GF-D8 (cell line): ENCODE measurements at places on chromosomes 6 and 20.

GRCh38 chr6:148217921-148218320 is 124.7 kb upstream of the SASH1 start:
- no peak for DNase-seq

DNA sequence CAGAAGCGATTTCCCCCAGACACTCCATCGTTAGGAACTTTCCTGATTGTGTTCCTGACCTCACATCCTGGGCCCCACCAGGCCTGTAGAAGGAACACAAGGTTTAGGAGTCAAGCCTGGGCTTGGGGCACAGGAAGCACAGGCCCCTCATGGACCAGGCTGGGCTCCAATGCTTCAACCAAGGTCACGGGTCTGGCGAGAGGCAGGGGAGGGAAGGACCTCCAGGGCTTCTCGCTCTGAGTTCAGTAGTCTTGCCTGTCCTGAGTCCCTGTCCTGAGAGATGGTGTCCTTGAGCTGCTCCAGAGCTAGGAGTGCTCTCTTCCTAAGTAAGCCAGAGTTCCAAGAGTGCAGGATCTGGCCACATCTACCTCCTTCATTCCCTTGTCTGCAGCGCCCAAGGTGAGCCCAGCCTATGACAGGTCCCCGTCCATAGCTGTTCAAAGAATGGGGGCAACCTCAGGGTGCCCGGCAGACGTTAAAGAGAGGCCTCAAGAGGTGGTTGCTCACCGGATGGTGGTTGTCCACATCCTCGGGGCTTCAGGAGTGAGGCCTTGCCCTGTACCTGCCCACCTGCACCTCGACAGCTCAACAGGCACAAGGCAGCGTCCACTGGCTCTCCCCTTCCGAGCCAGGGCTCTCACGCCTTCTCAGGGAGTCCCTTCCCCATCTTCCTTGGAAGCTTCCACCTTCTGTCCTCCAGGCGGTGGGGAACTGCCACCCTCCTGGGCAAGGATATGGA is 1.6 kb upstream of the TUBB1 start:
- no peak for DNase-seq

DNA sequence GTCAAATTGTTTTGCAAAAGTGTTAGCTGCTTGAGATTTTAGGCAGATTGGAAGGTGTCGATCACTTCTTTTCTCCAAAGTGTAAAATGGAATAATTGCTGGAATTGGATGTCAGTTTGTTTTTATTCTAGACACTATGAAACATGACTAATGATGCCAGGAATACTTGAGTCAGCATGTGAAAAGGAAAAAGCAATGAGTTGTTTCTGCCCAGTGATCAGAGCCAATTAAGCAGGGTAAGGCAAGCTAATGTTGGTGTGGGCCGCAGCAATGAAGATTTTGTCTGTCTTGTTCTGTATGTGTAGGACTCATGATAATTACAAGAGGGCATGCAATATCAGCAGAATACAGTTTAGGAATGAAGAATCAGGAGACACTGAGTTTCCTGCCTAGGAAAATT is 110.3 kb downstream of the CARMIL1 start:
- no peak for DNase-seq

- DNase-seq = peak; percentile 76
These were observed 45.8 kb downstream of the TM9SF4 start for GRCh38 chr20:32155017-32155981.

DNA sequence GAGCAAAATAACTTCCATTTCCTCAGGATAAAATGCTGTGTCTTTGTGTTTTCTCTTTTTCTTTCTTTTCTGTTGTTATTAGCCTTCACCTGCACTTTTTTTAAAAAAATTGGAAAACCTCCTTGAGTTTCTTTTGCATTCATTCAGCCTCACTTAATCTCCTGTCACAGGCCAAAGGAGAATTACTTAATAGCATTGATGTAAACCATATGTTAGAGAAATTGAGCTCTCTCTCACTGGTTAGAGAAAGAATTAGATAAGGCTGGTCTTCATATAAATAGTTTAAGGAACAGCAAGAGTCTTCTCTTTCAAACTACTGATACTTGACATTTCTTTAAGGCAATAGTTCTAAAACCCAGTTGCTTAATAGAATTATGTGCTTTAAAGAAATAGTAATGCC is 564.2 kb downstream of the TFAP2B start:
- no peak for DNase-seq

GRCh38 chr20:14723614-14724013 is 386.2 kb upstream of the FLRT3 start:
- no peak for DNase-seq

DNA sequence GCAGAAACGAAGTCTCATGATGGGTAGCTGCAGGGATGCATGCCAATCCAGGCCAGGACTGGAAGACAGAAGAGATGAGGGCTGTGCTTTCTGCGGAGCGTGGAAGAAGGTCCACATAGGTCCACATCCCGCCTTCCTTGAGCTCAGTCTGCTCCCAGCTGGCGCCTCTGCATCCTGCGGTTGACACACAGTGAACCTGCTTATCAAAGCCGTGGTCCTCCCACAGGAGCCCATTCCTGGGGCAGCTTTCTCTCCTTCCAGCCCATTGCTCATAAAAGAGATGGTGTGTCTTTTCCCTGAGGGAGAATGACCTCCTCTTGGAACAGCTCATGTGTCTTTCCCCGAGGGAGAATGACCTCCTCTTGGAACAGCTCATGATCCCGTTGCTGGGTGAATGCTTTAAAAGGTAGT is 225.4 kb downstream of the CDH4 start:
- no peak for DNase-seq

DNA sequence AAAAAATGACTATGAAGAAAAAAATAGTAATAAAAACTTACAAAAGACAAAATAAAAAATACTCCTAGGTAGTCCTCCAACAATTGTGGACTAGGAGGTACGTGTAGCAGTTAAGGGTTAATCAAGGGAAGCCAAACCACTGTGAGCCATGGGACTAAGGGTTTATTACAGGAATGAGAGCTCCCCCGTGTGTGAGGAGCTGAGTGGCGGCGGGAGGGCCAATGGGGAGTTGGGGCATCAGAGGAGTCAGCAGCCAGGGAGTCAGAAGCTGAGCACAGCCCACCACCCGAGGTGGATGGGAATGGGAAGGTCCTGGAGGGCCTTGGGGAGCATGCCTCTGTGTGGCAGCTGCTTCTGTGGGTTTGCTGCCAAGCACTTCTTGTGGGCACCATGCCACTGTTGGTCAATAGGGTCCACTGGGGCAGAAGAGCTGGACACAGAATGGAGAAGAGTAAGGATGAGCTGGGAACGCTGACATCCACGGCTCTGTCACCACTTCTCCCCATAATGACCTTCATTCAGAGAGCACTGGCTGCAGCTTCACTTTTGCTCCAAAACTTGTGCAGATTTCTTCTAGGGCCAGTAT is 373.3 kb downstream of the CDKAL1 start:
- no peak for DNase-seq

- DNase-seq = no peak
These were observed 15.6 kb downstream of the DDRGK1 start for GRCh38 chr20:3188823-3189413.

DNA sequence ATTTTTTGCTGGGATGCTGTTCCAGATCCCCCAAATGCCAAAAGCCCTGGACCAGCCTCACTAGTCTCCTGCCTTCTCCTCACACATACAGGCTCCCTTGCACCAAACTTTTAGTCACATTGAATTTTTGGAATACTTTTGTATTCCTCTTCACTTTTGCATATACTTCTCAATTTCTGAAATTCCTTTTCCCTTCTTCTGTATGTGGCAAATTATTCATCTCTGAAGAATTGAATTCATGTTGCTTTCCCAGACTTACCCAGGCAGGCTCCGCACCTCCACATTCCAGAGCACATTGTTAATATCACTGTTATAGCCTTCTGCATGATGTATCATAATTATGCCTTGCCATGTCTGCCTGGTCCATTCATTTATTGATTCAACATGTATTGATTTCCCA is 255.3 kb upstream of the POU3F2 start:
- DNase-seq = no peak

- DNase-seq = no peak
These were observed 80.8 kb upstream of the MPC1 start for GRCh38 chr6:166463359-166464067.

DNA sequence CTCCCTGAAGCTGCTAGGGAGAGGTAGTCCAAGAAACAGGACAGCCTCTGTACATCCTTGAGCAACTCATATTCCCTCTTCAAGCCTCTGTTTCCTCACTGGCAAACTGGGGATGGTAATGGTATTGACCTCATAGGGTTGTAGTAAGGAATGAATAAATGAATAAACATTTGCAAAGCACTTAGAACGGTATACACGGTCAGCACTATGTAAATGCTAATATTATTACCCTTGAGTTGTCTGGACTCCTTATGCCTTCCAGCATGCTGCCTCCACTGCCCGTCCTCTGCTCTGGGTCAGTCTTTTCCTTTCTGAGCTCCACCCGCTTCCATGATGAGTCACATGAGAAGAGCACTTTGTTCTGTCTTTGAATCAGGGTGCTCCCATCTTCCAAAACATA is 50.6 kb downstream of the KHDC1L start:
- DNase-seq = no peak

DNA sequence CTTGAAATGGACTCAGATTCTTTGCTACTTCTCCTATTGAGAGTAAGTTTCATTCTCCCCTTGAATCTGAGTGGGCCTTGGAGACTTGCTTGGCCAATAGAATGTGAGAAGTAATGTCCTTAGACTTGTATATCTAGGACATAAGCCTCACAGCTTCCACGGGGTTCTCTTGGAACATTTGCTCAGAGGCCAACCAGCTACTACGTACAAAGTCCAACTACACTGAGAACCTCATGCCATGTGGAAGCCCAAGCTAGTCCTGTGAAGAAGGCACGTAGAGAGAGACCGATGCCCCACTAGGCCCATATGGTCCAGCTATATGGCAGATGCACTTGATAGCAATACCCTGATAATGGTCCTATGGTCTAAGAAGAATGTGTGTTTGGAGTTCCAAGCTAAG is 22.9 kb downstream of the TMEM14A start:
- DNase-seq = no peak
